CD8-positive, alpha-beta memory T cell (primary cell): ENCODE measurements at places on chromosomes 16 and 17.

GRCh38 chr17:42514867-42515266, 21.2 kb upstream of the NAGLU start:
- DNase-seq = no peak

- DNase-seq = peak; percentile 62
Measured at GRCh38 chr17:63425483-63425882, 20.6 kb downstream of the CYB561 start.

- DNase-seq = no peak
Measured at GRCh38 chr17:45696442-45696841, 87.7 kb upstream of the CRHR1 start.

DNA sequence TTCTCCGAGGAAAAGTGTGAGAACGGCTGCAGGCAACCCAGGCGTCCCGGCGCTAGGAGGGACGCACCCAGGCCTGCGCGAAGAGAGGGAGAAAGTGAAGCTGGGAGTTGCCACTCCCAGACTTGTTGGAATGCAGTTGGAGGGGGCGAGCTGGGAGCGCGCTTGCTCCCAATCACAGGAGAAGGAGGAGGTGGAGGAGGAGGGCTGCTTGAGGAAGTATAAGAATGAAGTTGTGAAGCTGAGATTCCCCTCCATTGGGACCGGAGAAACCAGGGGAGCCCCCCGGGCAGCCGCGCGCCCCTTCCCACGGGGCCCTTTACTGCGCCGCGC, at the start of gene ERBB2:
Gene ERBB2, plus strand, starts transcription at position 247 of the 330 bp plus-strand sequence. CDS start 175 bp downstream, outside the sequence.
- DNase-seq = no peak

DNA sequence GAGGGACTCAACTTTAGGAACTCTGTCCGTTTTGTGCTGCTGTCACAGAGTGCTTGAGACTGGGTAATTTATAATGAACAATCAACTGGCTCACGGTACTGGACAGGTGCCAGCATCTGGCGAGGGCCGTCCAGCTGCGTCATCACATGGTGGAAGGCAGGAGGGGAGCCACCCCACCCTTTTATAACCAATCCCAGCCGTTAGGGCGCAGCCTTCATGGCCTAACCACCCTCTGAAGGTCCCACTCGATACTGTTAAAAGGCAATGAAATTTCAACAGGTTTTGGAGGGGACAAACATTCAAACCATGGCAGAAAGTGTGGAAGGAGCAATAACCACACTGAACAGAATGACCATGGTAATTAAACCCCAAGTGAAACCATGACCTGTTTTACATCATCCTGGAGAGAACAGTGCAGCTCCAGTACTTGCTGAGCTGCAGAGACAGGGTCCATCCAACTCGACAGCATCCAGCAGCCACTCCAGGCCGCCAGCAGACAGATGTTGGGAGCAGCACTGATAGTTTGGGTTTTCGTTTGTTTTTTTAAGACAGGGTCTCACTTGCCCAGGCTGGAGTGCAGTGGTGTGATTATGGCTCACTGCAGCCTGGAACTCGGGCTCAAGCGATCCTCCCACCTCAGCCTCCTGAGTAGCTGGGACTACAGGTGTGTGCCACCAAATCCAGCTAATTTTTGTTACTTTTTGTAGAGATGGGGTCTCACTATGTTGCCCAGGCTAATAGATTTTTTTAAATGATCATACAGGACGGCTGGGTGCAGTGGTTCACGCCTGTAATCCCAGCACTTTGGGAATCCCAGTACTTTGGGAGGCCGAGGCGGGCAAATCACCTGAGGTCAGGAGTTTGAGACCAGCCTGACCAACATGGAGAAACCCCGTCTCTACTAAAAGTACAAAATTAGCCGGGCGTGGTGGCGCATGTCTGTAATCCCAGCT, 11.0 kb downstream of the CHMP6 start:
- no peak for DNase-seq

GRCh38 chr17:50474523-50474922, 4.1 kb upstream of the RSAD1 start:
- DNase-seq = no peak

DNA sequence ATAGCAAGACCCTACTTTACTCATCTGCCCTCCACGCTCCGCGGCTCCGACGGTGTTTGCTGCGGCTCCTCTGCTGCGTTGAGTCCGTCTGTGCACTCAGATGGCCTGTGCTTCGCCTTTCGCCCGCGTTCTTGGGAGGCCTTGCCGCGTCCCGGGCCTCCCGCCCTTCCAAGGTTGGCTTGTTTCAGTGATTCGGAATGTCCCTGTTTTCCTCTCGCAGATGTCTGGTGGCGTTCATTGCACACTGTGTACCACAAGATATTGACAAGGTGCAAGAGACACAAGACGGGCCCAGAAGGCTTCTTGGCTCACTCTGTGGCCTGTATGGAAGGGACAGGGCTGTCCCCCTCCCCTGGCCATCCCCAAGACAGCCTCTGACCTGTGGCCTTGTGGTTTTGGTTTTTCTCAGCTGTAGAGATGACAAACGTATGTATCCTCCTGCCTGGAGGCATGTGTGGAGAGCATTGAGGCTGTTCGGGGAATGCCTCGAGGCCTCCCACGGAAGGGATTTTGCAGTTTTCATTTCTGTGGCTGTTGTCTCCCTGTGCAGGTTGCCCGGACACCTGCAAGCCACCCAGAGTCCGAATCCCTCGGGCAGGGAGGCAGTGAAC, 15.4 kb downstream of the MGRN1 start:
- no peak for DNase-seq

DNA sequence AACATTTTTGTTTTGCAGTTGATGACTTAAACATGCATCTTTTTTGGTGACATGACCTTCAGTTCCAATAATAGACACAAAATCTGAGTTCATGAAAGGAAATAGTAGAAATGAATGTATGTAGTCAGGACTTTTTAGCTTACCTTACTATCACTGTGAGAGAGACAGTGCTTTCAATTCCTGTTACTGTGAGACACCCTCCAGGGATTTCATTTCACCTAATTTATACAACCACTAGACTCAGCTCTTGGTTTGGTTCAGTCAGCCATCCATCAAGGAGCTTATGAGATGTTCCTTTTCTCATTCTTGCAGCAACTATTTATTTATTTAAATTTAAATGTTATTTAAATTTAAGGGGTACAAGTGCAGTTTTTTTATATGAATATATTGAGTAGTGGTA, 77.9 kb downstream of the MAP2K4 start:
- no peak for DNase-seq

- DNase-seq = no peak
Measured at GRCh38 chr16:55055262-55055661, 124.6 kb downstream of the IRX5 start.

- no peak for DNase-seq
Measured at GRCh38 chr16:64754279-64754678, 367.6 kb downstream of the CDH11 start.

DNA sequence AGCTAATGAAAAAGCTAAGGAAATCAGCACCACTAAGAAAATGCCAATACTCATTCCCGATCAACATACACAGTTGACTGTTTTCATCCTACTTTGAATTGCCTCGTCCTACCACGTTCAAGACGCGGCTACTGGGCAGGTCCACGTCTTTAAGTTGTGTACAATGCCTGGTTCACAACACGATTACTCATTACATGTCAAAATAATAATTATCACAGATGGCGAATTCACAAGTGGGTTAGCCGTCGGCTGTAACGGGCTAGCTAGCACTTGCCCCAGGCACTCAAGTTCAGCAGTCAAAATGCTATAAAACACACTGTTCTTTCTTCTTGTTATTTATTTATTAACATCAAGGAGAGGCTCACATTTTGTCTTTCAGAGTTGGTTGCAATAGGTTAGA, 124.2 kb downstream of the ZFHX3 start:
- no peak for DNase-seq

GRCh38 chr16:65185241-65185778, 63.4 kb upstream of the CDH11 start:
- no peak for DNase-seq

- peak; percentile 58 for DNase-seq
Measured at GRCh38 chr17:1870592-1870991, 40.8 kb downstream of the RPA1 start.

- no peak for DNase-seq
Measured at GRCh38 chr17:68800751-68801150, 154.4 kb downstream of the ABCA8 start.

DNA sequence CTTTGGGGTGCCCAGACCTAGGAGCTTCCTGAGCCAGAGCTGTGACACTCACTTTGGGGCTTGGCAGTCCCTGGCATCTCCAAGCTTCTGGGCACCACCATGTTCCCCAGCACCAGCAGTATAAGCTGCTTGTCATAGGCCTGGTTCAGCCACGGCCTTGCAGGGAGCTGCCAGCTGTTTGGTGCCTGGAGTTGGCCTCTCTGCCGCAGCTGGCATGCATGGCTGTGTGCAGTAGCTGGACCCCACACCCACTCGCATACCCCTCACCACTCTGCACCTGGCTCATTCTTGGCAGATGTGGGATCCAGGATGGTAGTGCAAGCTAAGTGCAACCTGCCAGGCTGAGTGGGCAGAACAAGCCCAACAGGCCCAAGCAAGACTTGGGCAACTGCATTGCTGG, 73.4 kb upstream of the BRD7 start:
- no peak for DNase-seq

DNA sequence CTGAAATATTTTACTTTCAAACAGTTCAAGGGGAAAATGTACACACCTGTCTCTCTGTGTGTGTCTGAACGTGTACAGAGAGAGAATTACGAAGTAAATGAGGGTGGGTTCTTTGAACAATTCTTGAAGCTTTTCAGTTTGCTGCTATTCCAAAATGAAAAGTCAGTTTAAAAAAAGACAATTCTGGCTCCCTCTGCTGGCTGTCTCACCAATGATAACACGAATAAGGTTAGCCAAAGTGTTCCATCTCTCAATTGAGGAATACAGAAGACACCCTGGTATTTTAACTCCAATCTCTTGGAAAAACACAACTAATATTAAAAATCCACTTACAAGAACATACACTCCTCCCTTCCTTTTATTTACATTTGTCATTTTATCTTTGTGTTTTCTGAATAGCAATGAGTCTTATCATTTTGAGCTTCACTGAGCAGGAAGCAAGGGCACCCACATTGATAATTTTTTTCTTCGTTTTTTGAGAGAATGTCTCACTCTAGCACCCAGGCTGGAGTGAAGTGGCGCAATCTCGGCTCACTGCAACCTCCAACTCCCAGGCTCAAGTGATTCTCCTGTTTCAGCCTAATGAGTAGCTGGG, 20.5 kb downstream of the EFTUD2 start:
- DNase-seq = no peak

DNA sequence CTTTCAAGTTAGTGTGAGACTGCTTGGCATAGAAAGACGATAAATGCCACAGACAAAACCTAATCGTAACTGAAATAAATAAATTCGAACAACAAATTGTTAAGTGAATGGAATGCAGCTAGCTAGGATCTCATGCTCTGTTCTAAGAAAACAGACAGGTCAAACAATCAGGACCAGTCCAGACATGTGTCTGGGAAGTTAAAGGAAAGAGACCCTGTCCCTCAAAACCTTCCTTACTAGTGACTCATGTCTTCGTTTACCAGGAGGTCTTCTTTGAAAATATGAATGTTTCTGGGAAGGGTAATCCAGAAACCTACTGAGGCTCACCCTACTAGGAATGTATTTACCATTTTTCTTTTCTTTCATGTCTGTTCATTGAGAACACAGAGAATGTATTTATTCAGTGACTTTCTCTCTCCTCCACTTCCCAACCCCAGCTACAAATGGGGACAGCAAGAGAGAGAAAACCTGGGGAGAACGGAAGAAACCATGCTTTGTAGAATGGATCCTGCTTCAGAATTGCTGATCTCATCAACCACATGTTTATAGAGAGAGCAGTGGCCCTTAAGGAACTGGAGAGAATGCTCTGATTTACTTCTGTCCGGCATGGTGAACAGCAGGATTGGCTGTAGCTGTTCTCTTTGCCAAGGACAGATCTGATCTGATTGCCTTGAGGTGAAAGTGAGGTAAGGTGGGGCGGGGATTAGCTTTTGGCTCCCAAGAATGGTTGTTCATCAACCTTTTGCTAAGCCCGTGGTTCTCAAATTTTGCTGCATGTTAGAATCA, 39.4 kb upstream of the DHX8 start:
- no peak for DNase-seq

- no peak for DNase-seq
Measured at GRCh38 chr16:30559690-30560089, 1.5 kb upstream of the ZNF764 start.

GRCh38 chr17:82977606-82978005, 101.8 kb upstream of the METRNL start:
- DNase-seq = no peak

DNA sequence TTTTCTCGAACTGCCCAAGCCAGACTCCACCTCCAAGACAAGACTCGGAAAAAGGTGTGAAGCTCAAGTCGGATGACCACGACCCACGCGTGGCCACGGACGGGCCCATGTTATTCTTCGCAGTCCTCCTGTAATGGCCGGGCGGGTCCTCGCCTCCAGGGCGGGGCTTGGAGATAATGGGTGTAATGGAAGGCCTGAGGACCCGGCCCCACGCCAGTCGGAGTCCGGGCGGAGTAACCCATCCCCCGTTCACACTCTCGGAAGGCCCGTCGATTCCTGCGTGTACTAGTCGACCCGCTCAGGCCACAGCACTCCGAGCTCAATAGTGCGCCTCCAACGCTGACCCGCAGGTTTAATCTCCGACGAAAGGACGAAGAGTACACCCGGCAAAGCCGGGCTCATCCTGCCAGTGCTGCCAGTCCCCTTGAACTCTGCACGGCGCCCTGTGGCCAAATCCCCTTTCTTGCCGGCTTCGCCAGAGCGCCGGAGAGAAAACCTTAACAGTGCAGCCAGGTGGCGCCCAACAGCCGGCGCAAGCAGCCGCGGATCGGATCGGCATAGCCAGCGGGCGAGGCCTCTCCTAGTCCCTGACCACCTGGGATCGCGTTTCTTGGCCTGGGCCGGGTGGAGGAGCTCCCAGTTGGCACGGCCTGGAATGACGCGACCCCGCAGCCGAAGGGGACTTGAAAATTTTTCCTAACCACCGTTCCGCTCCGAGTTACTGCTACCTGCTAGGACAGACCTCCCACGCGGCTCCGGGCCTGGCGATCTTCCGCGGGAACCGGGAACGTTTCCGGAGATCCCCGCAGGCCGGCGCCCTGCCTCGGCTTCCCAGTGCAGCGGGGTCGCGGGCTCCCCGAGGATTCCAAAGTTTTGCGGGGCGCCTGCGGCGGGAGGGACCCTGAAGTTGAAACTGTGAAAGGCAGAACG, 762.0 kb downstream of the KCNJ18 start:
- DNase-seq = no peak

GRCh38 chr16:22635357-22635761, 124.7 kb downstream of the NPIPB5 start:
- no peak for DNase-seq

- no peak for DNase-seq
Measured at GRCh38 chr16:9060225-9060624, 31.2 kb upstream of the HAPSTR1 start.

- no peak for DNase-seq
Measured at GRCh38 chr16:4182581-4183236, 59.2 kb downstream of the SRL start.

- peak; percentile 90 for DNase-seq
Measured at GRCh38 chr17:4412933-4413831, 20.6 kb upstream of the SPNS3 start.

DNA sequence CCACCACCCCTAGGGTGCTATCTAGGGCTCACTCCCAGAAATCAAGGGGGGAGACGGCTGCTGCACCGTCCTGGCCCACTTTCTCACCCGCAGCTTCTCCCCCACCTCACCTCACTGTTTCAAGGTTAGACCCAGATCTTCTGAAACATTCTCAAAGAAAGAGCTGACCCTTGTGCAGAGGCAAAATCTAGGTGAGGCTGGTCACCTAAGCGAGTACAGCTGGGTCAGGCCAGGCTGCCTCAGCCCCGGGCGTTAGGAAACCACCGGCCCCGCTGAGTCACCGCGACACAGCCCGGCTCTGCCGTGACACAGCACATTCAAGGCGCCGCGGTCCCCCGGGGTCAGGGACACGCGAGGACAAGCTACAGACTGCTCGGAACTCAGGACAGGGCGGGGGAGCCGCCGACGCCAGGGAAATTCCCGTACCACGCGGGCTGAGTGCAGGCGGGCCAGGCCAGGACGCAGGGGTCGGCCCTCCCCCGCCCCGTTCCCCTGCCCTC, 27.1 kb downstream of the GNPTG start:
- DNase-seq = peak; percentile 73
